ENCODE measurements at places on chromosomes 11 and 22.

DNA sequence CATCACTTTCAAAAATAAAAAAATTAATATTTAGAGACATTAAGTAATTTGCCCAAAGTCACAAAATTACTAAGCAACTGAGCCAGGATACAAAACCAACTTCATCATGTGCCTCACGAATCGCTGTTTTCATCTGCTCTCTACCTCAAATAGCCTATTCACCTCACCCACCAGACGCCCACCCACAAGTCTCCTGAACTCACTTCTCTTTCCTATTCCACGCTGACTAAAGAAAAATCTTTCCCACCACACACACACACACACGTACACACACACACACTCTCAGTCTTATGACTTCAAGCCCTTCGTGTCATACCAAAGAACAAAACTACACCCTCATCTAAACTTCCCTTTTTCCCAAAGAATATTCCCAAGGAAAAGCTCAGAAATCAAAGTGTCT is 2.2 kb downstream of the OR8B12 start:
- DNase-seq = no peak

- no peak for DNase-seq
Measured at GRCh38 chr11:66259956-66260355, 8.5 kb upstream of the RAB1B start.

GRCh38 chr11:120335908-120336640 is at the start of gene ARHGEF12:
Gene ARHGEF12 (plus strand): TSS chr11:120336413. CDS start chr11:120337244, 831 bp downstream.
- peak; percentile 99 for DNase-seq

GRCh38 chr11:1592628-1593027 is 5.5 kb downstream of the KRTAP5-2 start:
- no peak for DNase-seq

- DNase-seq = no peak
Measured at GRCh38 chr11:64379160-64379559, 20.2 kb downstream of the RPS6KA4 start.

Data from foreskin fibroblast (primary cell).